ENCODE measurements at places on chromosomes 1 and 21.

DNA sequence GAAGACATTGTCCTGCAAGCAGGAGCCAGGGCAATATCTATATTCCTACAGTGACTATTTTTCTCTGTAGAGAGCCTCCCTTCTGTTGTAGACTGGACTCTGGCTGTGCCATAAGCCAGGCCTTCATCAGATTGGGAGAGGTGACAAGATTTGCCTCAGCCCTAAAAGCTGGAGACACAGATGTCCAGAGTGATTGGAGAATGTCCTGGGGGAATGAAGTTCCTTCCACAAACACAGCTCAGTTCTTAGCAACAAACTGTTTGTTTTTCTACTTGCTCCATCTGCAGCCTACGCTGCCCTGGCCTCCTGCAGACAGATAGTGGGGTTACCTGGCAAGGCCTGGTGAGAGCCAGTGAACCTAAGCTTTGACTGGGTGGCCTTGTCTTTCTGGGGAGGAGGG is 29.9 kb upstream of the SNX27 start:
- no peak for DNase-seq

DNA sequence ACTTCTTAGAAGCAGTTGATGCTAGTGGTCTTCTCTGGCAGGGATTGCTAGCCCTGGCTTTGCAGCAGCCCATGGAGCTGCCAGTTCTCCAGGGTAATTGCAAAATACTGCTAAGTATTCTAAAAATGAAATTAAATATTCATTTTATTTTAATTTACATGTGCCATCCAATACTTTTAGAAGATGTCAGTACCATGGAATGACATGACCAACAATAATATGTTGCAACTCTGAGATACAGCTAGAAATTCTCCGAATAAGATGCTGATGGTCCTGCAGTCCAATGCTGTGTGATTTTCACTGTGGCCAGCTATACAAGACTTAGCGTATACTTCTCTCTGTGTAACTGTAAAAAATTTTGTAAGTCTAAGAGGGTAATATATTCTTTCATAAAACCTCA is 20.0 kb upstream of the WARS2 start:
- no peak for DNase-seq

GRCh38 chr1:200314085-200314750 is 95.6 kb downstream of the ZNF281 start:
- DNase-seq = no peak

GRCh38 chr1:182651339-182651724 is 33.1 kb downstream of the RGS8 start:
- no peak for DNase-seq

DNA sequence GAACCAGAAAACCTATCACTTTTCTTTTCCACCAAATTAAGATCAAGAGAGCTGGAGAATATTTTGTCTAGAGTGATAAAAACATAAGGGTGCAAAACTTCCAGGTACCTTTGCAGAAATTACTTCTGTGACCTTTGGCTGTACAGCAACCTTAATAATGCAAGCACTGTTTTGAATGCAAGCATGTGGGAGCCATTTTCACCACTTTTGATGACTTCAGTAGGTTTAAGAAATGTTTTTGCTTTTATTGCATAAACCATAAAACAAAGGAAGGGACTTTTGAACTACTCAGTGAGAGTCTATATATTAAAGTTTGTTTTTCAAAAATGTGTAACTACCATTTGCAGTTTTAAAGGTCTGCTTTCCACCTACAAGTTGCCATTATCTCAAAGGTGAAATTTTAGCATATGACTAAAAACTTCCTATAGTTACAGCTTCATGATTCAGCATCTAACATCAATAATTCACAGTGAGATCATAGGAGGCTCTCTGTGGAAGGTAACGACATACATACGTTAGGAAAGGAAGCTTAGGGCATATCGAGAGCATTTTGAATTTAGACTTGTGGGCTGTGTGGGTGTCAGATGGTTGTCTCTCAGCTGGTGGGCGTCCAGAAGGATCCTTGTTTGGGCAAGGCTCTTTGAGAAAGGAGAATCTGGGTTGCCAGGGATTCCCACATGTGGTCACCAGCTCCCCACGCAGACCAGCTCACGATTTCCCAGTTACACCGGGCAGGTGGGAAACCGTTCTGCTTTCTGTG is 1.1 kb upstream of the GADD45A start:
- DNase-seq = peak; percentile 23

GRCh38 chr21:34018185-34018584 is 55.2 kb upstream of the MRPS6 start:
- no peak for DNase-seq

DNA sequence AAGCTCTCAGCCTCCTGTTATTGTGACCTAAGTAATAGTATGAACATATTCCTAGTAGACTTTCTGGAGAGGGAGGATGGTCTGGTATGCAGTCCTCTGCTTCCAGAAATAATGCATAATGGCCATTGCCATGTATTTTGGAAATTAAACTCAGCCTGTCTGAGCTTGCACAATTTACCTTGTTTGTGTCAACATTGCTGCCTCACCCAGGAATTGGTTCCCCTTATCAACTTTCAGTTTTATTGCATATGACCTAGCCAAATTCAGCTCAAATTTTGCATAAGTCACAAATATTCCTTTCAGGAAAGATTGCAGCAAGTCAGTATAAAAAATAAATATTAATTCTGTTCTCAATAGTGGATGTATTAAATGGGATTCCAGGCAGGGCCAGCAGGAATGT is 101.9 kb upstream of the SLC5A9 start:
- DNase-seq = no peak

DNA sequence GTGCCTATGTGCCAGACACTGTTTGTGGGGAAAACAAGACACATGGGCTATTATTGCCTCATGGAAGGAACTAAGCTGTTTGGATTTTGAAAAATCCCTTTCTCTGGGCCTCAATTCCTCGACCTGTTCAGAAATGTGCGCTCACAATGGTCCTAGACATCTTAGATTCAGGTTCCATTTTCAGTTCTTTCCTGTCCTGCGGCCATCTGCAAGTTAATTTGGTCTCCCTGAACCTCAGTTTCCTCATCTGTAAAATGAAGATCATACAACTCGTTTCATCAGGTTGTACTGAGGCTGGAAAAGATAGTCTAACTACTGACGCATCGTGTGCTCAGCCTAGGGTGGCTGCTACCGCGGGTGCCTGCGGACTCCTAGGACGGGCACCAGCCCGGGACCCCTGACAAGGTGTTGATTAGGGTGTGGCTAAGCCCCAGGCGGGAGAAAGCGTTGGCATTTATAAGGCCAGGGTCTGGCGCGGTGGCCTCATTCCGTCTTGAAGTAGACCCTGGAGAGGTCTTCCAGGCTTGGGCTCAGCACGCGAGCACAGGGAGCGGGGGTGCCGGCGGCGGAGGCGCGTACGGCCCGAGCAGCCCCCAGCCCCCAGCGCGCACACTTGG is 493 bp upstream of the ELOA start:
- no peak for DNase-seq

- DNase-seq = no peak
Observed at GRCh38 chr1:184597650-184598357, 156.9 kb downstream of the EDEM3 start.

DNA sequence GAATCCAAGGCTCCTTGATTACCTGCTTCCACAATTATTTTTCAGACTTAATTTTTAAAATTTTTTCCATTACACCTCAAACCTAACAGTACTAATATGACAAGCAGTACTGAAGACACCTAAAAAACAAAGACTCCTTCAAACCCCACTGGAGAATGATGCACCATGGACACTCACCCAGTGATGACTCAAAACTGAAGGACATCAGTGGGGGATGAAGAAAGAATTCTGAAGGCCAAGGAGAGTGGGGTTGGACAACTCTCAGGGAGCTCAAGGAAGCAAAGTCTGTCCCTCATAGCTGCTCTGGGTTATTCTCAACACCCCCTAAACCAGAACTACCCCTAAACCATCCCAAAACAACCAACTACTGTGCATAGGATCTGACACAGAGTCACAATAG is 2.4 kb upstream of the ARHGAP29 start:
- no peak for DNase-seq

DNA sequence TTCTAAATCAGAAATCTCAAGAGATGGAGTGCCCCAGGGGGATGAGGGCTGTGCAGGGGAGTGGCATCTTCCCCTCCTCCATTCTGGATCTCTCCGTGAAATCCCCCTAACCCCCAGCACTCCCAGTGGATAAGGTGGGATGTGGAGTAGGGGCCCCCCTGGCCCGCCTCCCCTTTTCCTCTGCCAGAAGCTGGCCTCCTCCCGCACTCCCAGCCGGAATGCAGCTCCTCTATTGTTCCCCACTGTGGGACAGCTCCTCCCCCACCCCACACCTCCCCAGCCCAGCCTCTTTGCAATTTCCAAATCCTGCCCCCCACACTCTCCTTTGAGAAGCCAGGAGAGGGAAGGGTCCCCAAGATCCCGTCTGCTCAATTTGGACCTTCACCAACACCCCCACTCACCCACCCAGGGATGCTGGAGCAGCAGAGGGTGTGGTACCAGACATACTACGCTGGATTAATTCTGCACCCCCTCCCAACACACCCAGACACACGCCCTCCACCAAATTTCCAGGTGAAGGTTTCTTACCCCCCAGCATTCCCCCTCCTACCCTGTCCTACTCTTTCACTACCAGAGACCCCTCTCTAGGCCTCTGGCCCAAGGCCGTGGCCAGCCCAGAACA is 1.9 kb downstream of the MEX3A start:
- DNase-seq = no peak

GRCh38 chr1:178871551-178872320 is 859 bp upstream of the ANGPTL1 start:
- DNase-seq = no peak

DNA sequence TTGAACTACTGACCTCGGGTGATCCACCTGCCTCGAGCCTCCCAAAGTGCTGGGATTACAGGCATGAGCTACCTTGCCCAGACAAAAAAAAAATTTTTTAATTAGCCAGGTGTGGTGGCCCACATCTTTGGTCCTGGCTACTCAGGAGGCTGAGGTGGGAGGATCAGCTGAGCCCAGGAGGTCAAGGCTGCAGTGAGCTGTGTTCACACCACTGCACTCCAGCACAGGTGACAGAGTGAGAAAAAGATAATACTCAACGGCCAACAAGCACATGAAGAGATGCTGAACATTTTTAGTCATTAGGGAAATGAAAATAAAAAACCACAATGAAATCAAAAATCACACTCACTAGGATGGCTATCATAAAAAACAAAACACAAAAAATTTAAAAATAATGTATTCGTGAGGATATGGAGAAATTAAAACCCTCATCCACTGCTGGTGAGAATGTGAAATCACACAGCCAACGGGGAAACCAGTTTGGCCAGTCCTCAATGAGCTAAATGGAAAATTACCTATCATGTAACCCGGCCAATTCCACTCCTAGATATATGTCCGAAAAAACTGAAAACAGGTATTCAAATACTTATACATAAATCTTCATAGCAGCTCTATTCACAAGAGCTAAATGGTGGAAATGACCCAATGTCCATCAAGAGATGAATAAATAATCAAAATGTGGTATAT is 41.2 kb downstream of the ENAH start:
- no peak for DNase-seq

- DNase-seq = no peak
Observed at GRCh38 chr1:213987927-213988506, at the start of gene PROX1. TSS of gene PROX1 (plus strand) at chr1:213987973. CDS start at chr1:213996536, 8,563 bp downstream.

- no peak for DNase-seq
Observed at GRCh38 chr1:30036229-30036547, 687.2 kb downstream of the MATN1 start.

DNA sequence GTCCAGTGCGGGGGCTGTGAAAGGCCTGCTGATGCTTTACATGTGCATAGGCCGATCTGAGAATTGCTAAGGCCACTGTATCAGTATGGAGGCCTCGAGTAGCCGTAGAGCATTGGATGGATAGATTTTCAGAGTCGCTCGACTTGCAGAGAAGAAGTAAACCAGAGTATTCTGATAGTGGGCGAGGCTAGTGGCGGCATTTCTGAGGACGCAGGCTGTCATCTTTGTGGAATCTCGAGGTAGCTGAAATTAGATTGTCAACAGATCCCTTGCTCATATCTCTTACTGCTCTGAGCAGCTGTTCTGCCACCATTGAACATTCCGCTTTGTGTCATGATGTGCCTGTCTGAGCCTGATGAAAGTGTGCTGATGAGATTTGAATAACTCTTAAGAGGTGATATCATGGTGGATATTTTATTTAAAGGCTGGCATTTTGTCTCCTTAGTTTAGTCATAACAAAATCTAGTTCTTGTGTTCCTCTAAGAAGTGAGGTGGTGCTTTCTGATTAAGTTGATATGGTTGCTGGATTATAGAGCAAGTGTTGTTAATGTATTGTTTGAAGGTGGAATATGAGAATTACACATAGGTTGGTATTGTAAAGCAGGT is 1.5 kb downstream of the KIF1B start:
- no peak for DNase-seq

GRCh38 chr1:60017508-60018205 is 55.9 kb downstream of the C1orf87 start:
- no peak for DNase-seq

- DNase-seq = no peak
Observed at GRCh38 chr1:9596415-9597123, 7.9 kb downstream of the TMEM201 start.

DNA sequence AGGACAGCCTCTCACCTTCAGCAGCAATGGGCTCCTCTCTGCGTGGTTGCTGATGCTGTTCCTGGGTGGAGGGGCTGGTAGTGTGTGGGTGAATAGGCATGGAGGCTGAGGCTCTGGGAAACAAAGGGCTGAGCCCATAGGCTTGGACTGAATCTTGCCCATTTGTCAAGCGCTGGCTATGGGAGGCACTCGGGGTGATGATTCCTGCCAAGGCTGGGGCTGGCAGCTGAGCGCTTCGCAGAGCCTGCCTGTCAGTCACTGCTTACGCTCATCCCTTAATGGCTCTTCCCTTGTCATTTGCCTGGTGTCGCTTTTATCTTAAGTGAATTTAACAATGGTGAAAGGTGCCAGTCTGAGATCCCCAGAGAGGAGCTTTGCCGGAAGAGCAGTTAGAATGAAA is 353.3 kb downstream of the PBX1 start:
- DNase-seq = no peak

DNA sequence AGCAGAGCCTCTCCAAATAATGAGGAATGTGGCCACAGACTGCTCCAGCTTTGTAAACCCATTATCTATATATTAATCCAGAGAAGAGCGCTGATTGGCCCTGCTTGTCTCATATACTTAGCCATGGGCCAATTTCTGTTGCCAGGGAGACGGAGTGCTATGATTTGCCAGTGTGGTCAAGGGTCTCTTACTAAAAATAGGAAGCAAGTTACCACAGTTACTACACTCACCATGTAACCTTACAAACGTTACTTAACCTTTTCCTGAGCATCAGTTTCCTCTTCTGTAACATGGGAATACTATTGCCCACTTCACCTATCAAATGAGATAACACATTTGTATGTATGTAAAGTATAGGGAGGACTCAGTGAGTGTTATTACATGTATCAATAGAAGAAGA is 7.7 kb upstream of the S100A2 start:
- no peak for DNase-seq

- no peak for DNase-seq
Observed at GRCh38 chr21:28974531-28975227, 18.0 kb downstream of the LTN1 start.

GRCh38 chr1:81242103-81242502 is 558.6 kb upstream of the ADGRL2 start:
- no peak for DNase-seq

- no peak for DNase-seq
Observed at GRCh38 chr1:50352428-50352827, 70.8 kb downstream of the DMRTA2 start.

Data from stimulated activated CD8-positive, alpha-beta memory T cell treated with anti-CD3 and anti-CD28 coated beads, Interleukin-15, amount 100 ng/mL, for 4 hours (primary cell).